M059J (cell line): ENCODE measurements at places on chromosomes 16 and 17.

DNA sequence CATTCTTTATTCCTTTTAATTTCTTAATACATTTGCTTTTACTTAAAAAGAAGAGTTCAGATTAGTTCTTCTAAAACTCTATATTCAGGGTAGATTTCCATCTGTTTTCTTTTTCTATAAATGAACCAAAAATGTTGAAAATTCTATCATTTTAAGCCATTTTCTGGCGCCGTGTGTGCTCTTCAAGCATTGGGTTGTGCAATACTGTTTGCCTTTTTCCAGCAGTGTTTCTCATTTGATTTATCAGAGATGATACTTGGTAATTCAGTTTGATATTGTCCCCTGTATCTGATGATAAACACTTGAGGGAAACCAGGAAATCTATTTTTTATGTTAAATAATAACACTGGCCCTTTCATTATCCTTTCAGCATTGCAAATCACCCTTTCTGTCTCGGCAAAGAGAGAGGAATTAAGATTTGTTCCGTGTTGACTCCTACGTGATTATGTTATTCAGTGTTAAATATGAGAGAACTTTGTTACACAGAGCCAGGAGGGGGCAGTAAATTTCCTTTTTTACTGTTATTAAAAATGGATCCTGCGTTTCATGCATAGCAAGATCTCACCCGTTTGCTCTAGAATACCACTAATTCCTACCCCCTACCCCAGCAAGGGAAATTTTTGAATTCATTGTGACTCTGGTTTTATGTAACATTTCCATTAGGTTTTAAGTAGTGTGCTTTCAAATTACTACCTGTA, 606.9 kb upstream of the RBFOX1 start:
- DNase-seq, result peak; percentile 1

GRCh38 chr16:54282928-54283724, 3.5 kb downstream of the IRX3 start:
- no peak for DNase-seq

DNA sequence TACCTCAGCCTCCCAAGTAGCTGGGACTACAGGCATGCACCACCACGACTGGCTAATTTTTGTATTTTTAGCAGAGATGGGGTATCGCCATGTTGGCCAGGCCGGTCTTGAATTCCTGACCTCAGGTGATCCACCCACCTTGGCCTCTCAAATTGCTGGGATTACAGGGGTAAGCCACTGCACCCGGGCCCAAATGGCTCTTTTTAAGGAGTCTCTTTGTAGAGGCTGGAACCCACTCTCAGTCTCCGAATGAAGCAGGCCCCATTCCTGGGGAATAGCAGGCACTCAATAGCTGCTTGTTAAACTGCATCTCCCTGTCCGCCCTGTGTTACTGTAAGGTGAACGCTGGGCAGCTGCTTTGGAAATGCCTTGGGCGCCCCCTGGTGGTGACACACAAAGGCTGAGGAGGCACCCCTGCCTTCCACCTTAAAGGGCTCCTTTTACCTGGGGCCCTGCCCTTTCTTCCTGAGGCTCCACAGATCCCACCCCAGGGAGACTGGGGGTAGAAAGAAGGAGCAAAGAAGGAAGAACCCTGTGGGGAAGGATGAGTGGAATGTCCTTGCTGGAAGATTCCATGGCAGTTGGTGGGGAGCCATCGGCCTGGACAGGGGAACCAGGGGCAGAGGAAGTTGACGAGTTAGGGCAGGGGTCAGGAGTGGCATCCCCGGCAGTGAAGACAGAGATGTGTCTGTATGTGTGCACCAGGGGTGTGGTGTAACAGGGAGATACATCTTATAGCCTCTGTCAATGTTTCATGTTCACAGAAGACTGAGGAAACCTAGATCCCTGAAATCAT, 6.1 kb upstream of the SP2 start:
- peak; percentile 76 for DNase-seq

DNA sequence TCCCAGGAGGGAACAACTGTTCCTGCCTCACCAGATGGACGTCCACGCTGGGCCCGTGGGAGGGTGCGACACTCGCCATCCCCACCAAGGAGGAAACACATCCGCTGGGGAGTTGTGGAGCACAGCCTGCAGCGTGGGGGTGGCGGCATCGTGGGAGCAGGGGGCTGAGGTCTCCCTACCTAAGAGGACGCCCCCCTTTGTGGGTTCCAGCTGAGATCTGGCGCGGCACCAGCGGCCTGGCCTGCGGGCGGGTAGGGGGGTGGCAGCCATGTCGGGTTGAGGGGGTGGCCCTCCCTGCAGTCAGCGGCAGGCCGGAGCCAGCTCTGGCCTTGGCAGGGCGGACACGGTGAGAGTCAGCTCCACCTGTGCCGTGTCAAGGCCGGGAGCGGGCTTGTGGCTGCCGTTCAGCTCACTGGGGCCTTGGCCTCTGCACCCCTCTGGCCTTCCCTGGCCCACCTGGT, 116.7 kb upstream of the CIBAR2 start:
- no peak for DNase-seq

DNA sequence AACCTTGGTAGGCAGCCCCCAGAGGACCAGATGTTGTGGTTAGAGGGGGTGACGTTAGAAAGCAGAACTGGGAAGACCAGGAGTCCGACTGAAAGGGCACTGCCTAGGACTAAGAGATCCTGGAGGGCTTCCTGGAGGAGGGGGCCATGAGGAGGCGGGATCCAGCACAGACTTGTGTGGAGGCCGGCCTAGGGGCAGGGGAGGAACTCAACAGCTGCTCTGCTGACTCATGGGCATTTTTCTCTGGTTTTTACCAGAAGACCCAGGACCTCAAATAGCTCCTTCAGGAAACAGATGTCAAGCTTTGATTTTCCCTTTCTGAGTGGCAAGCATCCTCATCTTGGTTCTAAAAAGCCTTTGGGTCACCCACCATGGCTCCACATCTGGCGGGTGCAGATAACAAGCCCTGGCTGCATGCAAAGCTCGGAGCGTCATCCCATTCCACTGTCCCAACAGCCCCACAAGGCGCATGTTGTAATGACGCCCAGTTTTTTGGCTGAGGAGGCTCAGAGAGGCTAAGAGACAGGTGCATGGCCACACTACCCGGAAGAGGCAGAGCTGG, 29.0 kb downstream of the IL21R start:
- DNase-seq, result no peak

GRCh38 chr16:87210894-87211293, 106.3 kb downstream of the C16orf95 start:
- peak; percentile 48 for DNase-seq

GRCh38 chr17:42682722-42683403, 532 bp downstream of the CNTNAP1 start:
- peak; percentile 74 for DNase-seq

DNA sequence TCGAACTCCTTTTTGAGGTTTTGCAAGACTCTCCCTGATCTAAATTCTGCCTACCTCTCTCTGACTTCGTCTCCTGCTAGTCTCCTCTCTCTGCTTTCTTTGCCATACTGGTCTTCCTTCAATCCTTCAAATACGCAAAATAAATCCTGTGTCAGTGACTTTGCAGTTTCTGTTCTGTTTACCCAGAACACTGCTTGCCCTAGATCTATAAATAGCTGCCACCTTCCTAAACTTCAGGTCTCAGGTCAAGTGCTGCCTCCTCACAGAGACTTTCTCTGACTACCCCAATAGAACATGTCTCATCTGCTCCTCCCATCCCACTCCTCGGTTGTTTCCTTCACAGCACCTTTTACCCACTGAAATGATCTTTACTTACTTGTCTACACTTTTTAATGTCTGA, 78.9 kb downstream of the TRIM37 start:
- DNase-seq, result no peak

GRCh38 chr17:80263253-80264204, 2.9 kb downstream of the RNF213 start:
- peak; percentile 43 for DNase-seq

DNA sequence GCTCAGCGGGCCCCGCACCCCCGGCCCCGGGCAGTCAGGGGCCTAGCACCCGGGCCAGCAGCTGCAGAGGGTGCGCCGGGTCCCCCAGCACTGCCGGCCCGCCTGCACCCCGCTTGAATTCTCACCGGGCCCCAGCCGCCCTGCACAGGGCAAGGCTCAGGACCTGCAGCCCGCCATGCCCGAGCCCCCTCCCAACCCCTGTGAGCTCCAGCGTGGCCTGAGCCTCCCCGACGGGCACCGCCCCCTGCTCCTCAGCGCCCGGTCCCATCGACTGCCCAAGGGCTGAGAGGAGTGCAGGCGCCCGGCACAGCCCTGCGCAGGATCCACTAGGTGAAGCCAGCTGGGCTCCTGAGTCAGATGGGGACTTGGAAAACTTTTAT, 1.7 kb upstream of the BRCA1 start:
- DNase-seq, result no peak

GRCh38 chr17:66165537-66166123, 26.3 kb downstream of the CEP112 start:
- DNase-seq, result peak; percentile 51

- no peak for DNase-seq
Observed at GRCh38 chr17:82862737-82863382, 23.0 kb upstream of the ZNF750 start.

GRCh38 chr17:58565389-58566311, 51.2 kb upstream of the MTMR4 start:
- DNase-seq, result no peak

- no peak for DNase-seq
Observed at GRCh38 chr16:67730326-67730725, 11.2 kb upstream of the GFOD2 start.

DNA sequence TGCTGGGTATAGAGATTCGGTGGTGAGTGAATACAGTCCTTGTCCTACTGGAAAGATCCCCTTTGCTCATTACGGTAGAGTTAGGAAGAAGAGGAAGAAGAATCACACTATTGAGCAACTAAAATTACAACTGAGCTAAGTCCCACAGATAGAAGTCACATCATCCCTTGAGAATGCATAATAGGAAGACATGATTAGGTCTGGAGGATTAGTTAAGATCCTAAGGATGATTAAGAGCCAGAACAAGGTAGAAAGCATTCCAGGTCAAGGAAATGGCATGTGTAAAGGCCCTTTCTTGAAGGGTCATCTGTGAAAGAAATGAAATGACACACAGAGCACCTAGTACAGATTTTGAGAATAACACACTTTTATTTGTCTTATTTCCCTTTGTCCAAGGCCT, 503.5 kb downstream of the HAPSTR1 start:
- DNase-seq, result no peak

DNA sequence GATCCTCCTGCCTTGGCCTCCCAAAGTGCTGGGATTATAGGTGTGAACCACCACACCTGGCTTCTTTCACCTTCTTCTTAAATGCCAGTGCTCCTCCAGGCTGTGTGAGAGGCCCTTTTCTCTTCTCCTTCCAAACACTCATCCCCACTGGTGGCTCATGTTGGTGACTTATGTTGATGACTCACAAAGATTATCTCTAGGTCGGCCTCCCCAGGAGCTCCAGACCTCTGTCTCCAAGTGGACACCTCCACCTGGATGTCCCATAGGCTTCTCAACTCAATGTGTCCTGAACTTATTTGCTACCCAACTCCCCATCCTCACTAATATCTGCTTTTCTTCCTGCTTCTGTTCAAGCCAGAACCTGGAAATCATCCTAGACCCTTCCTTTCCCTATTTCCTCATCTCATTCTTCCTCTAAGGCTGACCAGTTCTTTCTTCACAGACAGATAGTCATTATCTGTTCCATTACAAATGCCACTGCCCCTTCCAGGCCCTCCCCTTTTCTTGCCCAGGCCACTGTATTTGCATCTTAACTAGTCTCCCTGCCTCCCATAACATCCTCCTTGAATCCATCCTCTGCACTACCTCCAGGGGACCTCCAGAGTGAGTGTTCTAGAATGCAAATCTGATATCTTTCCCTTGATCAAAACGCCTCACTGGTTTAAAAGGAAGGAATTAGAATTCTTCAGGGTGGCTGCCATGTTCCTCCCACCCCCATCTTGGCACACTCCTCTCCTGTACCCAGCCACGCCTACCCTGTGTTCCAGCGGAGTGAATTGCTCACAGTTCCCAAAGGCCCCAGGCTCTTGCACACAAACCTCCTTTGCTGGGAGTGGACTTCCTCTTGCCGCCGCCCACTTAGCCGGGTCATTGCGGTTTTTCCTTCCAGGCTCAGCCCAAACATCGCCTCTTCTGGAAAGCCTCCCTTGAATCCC, 34.8 kb upstream of the FBXO47 start:
- peak; percentile 93 for DNase-seq

DNA sequence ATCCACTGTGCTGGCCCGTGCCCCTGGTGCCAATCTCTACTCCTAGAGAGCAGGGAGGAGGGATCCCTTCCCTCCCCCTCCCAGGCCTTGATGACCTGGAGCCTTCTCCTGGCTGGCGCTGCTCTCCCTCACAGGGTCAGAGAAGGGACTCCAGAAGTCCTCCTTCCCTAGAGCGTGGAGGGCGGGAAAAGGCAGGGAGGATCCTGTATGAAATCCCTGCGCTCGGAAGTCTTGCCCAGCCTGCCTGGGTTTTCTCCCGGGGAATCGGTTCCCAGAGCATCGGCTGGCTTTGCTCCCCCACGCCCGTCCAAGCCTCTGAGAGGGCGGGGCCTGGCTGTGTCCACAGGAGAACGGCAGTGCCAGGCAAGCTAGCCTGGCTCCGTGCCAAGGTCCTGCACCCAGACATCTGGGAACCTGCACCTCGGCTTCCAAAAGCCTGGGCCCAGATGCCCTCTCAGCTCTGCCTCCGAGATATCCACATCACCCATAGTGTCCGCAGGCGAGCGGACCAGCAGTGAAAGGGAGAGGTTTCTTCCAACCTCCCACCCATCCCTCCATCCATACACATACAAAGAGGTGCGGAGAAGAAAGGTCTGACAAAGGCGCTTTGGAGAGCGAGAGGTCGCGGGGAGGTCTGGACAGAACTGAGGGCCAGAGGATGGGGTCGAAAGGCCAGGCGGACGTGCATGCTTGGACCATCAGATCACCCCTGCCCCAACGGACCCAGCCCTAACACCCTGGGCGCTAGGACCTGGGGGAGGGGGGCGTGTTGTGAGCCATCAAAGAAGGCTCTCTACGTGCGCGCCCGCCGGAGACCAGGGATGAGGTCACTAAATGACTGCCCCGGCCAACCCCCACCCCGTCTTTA, 1.1 kb downstream of the MPP2 start:
- DNase-seq, result peak; percentile 46

DNA sequence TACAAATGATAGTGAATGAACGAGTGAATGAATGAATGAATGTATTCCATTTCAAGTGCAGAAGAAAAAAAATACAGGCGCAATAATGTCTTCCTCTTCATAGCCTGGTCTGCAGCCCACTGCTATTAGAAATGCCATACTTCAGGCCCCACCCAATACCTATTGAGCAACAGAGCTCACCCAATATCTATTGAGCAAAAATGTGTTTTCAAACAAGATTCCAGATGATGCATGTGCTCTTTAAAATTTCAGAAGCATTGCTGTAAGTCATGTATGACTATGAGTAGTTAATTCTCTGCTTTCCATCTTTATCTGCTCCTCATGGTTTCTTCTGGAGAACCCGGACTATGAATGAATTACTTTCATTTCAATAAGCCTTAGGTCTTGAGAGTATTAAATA, 308.2 kb downstream of the XYLT1 start:
- no peak for DNase-seq

DNA sequence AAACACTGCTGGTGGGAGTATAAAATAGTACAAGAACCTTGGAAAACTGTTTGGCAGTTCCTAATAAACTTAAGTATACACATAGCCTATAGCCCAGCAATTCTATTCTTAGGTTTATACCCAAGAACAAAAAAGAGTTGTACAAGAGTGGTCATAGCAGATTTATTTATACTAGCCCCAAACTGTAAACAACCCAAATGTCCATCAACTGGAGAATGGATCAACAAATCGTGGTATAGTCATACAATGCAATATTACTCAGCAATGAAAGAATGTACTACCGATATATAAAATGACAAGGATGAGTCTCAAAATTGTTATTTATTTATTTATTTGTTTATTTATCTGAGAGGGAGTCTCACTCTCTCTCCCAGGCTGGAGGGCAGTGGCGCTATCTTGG, 23.1 kb downstream of the GNGT2 start:
- peak; percentile 34 for DNase-seq

- peak; percentile 96 for DNase-seq
Observed at GRCh38 chr16:12612598-12613101, 191.0 kb downstream of the CPPED1 start.
